Stimulated activated effector memory CD8-positive, alpha-beta T cell treated with anti-CD3 and anti-CD28 coated beads, Interleukin-12 subunit alpha, Interleukin-12 subunit beta, amount 100 ng/mL, for 72 hours (primary cell): ENCODE measurements at places on chromosomes 3 and 15.

GRCh38 chr3:184332370-184333090, 4.9 kb upstream of the FAM131A start:
- DNase-seq: no peak

GRCh38 chr3:151879679-151880415, 6.4 kb downstream of the SUCNR1 start:
- no peak for DNase-seq

GRCh38 chr3:6099458-6100075, 761.3 kb upstream of the GRM7 start:
- no peak for DNase-seq

GRCh38 chr15:57751177-57751800, 44.8 kb downstream of the POLR2M start:
- DNase-seq: no peak
